Kasumi-1 (cell line): ENCODE measurements at places on chromosomes 5 and 9.
A peak's percentile ranks its signal among the peaks of the same experiment; 100 is the strongest.

GRCh38 chr5:91168859-91169258 lies 214.3 kb downstream of the ARRDC3 start:
- no peak for DNase-seq

- no peak for DNase-seq
Observed at GRCh38 chr5:16931334-16932110, 4.6 kb downstream of the MYO10 start.

DNA sequence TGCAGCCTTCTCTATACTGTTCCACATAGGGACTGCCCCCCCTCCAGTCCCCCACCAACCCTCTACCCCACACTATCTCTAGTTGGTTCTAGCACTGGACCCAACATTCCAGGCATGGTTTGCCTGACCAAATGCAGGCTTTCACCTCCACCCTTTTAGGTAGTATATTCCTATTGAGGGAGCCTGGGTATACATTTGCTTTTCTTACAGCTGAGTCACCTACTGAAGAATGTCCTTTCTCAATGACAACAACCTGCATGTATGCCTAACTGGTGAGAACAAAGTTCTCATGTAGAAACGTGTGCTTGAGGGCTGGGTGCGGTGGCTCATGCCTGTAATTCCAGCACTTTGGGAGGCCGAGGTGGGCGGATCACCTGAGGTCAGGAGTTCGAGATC lies 8.2 kb downstream of the TNIP1 start:
- no peak for DNase-seq

DNA sequence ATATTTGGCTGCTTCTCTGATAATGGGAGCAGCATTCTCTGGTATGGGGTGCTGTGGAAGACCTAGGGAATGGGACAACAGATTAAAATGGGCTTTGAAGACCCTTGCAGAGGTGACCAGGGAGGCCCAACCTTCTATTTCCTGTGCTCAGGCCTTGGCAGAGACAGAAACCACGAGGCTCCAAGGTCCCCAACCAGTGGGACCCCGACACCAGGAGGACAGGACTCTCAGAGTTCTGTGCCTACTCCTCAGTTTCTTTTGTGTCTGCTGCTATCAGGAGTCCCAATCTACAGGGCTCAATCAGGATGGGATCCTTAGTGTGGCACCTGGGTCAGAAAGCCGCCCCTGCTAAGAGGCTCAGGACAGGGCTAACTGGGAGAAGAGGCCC lies 29.3 kb downstream of the CSF2 start:
- DNase-seq = no peak

GRCh38 chr5:170097934-170098333 lies 7.8 kb upstream of the FOXI1 start:
- peak; percentile 91 for DNase-seq

DNA sequence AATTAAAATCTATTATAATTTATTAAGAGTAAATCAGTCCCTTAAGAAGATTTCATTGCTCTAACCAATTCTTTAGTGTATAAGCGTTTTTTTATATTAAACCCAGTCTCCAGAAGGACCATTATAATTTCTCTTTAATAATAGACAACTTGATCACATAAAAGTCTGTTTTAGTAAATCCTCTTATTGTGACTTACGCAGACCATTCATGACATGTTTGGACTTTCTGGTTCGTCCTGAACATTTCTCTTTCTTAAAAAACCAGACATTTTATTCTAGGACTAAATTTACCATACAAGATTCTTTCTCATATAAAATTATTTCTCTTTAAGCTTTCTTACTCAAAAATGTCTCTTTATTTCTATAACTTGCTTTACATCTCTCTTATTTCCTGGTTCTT lies 196.2 kb upstream of the RAI14 start:
- DNase-seq = peak; percentile 1

DNA sequence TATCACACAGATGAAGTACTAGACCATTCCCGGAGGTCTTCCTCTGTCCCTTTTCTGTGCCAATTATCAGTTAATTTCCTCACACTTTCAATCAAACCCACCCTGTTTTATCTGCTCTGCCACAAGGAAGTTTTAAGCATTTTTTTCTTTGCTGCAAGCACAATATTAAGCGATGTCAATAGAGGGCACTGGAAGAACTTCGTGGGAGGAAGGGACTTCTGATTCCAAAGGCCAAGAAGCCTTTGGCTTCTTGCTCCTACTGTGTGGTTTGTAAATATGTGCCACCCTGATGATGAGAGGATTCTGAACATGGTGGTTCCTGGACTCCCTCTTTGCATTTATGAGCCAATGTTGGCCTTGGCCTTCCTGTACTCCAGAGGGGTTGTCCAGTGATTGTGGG lies 1712.5 kb upstream of the C9orf72 start:
- peak; percentile 3 for DNase-seq

DNA sequence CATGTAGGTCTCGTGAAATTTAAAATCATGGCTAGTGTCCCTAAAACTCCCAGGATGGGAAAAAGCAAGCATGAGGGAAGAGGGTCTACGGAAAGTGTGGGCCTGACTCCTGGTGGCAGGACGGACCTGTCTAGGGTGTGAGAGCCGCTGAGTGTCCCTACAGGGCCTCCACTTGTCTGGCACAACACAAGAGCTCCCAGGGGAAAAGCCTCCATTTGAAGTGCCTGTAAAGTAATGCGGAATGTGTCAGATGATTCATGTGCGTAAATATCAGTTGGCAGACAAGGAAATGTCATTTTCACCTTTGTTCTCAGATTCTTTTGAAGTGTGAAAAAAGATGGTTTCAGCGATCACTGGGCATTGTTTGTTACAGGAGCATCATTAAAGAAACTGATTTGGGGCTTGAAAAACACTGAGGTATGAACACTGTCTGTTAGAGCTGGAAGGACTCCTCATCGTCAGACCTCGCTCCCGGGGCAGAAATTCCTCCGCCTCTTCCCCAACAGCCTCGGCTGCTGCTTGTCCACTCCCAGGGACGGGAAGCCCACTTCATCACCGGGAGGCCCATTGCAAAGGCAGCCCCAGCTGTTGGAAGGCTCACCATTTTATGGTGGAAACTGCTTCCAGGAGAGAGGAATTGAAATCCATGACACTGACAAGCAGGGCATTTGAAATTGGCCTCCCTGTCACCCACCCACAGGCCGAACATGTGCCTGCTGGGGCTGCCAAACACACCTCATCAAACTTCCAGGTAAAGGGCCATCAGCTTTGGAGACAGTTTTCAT lies 240.8 kb downstream of the FSTL4 start:
- DNase-seq = no peak

- DNase-seq = no peak
Observed at GRCh38 chr9:6671416-6671815, 25.9 kb upstream of the GLDC start.
